NCI-H774 (cell line): ENCODE measurements at places on chromosomes 5 and 9.

GRCh38 chr9:95003689-95004410 is 277.4 kb downstream of the AOPEP start:
- peak; percentile 39 for DNase-seq

- no peak for DNase-seq
These were observed 45.7 kb downstream of the CXXC5 start for GRCh38 chr5:139693676-139694364.

- DNase-seq = no peak
These were observed 3.0 kb upstream of the PCDH1 start for GRCh38 chr5:141880961-141881801.

DNA sequence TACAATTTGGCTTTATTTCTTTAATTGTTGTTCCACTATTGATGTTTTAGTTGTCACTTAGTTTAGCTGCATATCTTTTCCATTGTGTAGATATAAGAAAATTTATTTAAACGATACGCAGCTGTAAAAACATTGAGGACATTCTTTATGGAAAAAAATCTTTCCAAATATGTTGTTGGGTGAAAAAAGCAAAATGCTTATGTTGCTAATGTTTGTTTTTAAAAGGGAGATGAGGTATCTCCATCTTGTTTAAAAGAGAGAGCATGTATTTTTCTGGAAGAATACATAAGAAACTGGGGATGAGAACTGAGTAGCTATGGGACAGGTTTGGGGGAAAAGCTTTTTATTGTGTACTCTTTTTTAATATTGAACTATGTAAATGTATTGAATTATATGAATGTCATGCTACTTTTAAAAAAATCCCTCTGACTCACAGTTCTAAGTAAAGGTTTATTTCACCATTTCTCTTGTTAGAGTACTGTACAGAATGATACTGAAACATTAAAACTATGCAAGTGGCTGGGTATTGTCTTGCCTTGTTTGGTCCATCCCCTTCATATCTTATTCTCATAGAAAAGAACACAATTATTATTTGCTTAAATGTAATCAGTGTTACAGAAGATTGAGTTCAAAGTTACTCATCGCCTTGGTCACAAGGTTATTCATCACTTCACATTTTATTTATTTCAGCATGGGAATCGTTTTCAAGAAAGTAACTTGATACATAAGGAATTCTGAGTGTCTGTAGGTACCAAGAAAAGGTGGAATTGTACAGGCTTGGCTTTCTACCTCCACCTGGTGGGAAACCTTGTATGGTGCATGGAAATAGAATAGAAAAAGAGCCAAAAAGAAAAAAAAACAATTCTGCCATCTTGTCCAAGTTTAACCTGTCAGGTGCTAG is 85.8 kb downstream of the RIC1 start:
- no peak for DNase-seq

DNA sequence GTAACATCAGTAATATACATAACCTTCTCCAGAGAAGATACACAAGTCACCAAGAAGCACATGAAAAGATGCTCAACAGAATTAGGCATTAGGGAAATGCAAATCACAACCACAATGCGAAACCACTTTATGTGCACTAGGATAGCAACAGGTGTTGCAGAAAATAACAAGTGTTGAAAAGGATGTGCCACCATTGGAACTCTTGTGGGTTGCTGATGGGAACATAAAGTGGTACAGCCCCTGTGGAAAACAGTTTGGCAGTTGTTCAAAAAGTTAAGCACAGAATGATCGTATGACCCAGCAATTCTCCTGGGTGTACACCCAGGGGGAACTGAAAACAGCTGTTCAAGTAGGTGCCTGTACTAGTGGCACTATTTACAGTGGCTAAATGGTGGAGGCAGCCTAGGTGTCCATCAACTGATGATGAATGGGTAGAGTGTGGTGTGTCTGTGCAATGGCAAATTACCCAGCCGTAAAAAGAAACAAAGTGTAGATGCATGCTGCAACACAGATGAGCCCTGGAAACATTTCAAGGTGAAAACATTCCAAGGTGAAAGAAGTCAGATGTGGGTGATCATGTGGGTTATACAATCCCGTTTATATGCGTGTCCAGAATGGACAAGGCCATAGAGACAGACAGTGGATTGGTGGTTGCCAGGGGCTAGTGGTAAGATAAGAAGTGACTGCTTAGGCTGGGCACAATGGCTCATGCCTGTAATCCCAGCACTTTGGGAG is 27.2 kb downstream of the CCDC69 start:
- no peak for DNase-seq

GRCh38 chr9:88732128-88732527 is 197.2 kb downstream of the NXNL2 start:
- no peak for DNase-seq

DNA sequence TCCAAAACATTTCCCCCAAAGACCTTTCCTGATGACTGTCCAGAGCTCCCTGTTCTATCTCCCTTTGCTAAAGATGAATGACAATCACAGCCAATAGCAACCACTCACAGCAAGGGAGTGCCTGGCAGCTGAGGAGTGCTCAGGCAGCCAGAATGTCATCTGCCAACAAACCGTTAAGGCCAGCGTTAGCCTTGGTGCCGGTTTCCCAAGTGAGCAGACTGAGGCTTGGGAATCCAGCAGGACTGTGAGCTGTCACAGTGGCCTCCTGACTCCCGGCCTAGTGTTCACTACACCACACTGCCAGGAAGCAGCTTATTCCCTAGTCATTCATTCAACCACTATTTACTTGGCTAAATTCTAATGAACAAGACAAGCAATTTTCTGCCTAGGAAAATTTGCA is 24.7 kb downstream of the STK10 start:
- no peak for DNase-seq

DNA sequence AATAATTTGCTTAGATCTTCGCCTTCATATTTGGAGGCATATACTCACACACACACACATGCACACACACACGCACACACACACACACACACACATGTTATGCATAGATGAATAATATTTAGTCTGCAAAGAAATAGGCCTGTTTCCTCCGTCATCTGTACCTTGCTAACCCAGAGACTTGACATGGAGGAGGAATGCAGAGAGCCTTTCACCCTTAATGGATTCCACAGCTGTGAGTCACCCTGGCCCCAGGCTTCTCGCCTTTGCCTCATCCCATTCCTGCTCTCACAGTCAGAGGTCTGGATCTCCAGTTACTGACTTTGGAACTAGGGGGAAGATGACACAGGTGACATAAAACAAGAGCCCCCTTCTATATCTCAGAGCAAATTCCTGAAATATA is 29.7 kb downstream of the ZNF462 start:
- DNase-seq = no peak

- DNase-seq = no peak
These were observed 195.8 kb downstream of the ERCC6L2 start for GRCh38 chr9:96071076-96071814.

DNA sequence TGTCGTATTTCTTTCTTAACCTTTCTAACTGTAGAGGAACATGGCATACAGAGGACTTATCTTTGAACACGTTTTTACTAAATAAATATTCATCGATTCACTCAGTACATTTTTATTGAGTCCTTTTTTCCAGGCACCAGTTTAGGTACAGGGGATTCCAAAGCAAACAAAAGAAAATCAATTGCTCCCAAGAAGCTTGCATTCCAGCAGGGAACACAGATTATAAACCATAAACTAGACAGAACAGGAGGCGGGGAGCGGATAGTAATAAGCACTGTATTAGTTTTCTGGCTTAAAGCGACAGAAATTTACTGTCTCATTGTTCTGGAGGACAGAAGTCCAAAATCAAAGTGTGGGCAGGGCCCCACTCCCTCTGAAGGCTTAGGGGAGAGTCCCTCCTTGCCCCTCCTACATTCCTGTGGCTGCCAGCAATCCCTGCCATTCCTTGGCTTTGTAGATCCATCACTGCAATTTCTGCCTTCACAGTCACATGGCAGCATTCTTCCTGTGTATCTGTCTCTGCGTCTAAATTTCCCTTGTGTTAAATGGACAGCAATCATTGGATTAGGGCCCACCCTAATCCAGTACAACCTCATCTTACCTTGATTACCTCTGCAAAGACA is 115.5 kb downstream of the COL23A1 start:
- DNase-seq = no peak

GRCh38 chr9:121857928-121858327 is 206.5 kb downstream of the DAB2IP start:
- peak; percentile 38 for DNase-seq

DNA sequence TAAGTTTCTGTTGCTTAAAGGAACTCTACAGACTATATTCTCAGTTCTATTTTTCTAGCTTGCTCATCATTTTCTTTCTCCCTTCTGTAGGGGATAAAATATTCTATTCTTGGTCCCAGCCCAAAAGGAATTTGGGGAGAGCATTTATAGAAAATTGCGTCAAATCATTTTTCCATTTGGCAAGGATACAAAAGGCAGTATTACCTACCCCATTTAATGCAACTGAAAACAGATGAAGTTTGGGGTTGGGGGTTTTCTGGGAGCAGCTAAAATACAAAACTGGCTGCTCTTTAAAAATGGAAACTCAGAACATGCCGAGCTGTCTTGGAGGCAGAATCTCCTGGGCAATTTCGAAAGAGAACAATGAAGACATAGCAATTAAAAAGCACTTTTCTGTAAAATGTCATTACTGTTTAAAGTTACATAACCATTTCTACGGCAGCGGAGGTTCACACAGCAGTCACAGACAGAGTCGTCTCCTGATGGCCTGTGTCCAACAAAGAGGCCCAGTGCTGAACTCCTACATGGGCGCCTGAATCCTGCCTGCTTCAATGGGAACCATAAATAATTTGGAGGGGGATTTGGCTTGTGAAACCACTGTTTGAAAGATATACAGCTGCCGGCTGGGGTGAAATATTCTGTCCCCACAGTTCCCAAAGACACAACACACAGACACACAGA is 152.4 kb downstream of the BRINP1 start:
- DNase-seq = no peak

GRCh38 chr5:96058084-96058483 is 96.4 kb upstream of the ELL2 start:
- no peak for DNase-seq

- DNase-seq = no peak
These were observed 131.6 kb downstream of the PJA2 start for GRCh38 chr5:109278141-109278540.
